ENCODE measurements at places on chromosomes 1 and 21.

DNA sequence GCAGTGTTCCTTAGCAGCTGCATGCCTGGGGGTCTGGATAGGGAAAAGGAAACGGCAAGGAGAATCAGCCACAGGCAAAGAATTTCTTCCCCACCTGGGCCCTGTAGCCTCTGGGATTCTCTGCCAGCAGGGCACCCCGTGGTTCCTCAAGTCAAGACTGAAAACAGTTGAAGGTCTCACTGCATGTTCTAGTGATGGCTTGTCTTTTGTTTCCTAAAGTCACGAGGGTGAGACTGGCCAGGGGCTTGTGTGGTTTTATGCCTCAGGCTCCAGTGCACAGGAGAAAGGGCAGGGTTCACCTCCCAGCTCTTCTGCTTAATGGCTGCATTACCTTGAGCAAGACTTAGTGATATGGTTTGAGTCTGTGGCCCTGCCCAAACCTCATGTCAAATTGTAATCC, 53.2 kb upstream of the B3GALT5 start:
- no peak for DNase-seq

DNA sequence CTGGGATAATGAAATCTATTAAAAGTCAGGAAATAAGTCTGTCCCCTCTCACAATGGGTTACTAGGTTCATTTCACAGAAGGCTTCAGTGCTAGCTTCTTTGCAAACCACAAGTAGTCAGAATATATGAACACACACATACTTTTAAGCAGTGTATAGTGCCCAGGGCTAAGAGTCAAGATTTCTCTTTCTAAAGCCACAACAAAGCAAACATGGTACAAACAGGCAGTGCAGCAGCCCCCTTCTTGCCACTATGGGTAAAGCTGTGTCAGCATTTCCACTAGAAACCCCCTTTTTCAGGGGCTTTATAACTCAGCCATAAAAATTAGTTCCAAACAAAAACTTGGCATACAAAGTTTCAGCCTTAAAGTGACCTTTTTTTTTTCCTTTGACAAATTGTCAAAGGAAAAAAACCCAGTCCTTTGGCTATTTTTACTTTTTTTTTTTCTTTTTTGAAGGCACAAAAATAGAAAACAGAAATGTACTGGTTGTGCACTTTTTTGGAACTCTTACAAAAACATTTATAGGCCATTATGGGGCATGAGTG, 315.4 kb downstream of the LMO4 start:
- no peak for DNase-seq

DNA sequence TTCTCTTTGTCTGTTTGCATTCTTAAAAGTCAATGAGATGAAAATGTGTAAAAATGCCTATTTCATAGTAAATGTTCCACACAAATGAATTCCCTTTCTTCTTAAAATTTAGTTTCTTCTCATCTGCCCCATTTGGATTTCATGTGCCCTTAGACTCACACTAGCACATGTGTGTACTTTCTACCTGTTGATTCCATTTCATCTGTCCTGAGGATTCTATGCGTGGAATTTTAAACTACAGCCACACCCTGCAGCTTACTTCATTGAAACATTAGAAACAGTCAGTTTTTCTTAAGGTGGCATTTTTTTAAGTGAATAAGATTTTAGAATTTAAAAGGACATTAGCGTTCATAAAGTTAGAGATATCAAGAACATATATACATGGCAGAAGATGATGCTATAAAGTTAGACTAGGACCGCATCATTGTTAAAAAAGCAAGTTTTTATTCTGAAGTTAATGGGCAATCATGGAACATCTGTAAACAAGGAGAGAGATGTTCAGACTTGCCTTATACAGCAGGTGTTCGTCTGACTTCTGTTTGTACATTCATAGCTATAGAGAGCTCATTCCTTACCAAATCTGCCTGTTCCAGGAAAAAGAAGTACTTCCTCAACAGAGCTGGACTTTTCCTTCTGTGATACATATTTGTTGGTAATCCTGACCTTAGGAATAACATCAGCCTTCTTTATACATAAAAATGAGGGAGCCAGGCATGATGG, 3.9 kb upstream of the TUT4 start:
- DNase-seq = no peak

GRCh38 chr1:234871039-234871709, 257.5 kb downstream of the TOMM20 start:
- no peak for DNase-seq

DNA sequence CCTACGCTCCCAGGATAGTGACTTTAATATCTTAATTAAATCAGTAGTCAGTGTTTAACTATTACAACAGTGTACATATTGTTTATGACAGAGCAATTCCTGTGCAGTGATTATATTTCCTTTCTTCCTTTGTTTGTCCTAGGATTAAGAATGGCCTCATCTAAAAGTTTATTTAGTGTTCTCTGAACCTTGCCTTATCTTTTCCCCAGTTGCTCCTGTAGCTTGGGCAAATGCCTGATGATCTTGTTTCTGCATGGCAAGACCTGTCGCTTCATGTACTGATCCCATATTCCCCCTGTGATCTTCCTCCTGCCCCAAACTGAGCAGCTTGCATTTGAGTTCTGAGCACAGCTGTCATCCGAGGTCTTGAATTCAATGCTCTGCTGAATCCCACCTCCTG, 69.1 kb upstream of the STUM start:
- peak; percentile 41 for DNase-seq

DNA sequence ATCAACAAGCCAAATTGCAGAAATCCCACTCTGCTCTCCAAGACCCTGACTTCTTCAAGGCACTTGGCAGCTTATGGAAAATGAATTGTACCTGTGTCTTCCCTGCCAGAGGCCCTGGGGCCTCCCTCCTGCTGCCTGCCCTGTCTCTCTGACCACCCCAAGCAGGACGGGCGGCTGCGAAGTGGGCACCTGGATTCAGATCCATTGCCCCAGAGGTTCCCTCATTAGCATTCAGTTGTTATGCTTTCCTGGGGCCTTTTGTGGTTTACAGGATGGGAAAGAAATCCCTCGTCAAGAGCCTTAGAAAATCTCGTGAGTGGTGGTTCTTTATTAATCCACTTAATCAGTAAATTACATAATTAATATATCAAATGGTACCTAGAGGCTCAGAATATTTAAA, 179.3 kb downstream of the TNR start:
- no peak for DNase-seq

GRCh38 chr1:228226956-228227791, 19.3 kb downstream of the OBSCN start:
- no peak for DNase-seq

- no peak for DNase-seq
Measured at GRCh38 chr1:115365738-115366137, 27.7 kb upstream of the NGF start.

DNA sequence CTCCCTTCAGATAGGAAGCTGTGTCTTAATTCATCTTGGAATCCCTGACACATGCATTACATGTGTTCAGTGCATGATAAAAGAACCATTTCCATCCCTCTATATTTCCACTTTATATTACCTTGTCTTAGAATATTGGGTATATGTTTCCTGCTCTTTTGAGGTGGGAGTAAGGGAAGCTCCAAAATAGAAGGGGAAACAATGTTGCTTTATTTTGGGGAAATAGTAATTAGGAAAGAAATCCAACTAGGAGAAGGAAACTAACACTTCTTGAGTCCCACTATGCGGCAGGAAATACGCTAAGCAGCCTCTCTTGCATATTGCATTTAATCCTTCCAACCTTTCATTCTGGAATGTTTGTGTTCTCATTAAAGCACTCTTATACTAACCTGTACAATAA, 89.4 kb upstream of the VAV3 start:
- no peak for DNase-seq

DNA sequence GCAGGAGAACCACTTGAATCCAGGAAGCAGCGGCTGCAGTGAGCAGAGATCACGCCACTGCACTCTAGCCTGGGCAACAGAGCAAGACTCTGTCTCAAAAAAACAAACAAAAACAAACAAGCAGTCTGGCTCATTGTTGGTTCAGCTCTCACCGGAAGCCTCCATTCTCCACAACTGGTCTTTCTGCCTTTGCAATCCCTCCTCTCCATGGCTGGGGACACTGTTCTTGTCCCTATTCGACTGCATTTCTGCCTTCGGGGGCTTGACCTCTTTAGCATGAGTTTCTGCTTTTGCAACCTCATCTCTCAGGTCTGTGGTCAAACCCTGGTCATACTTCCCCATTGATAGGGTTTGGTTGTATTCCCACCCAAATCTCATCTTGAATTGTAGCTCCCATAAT, 216.3 kb upstream of the NR5A2 start:
- DNase-seq = no peak

- no peak for DNase-seq
Measured at GRCh38 chr1:159746666-159747065, 32.3 kb upstream of the CRP start.

GRCh38 chr1:39981385-39981784, 26.4 kb downstream of the MFSD2A start:
- DNase-seq = no peak

DNA sequence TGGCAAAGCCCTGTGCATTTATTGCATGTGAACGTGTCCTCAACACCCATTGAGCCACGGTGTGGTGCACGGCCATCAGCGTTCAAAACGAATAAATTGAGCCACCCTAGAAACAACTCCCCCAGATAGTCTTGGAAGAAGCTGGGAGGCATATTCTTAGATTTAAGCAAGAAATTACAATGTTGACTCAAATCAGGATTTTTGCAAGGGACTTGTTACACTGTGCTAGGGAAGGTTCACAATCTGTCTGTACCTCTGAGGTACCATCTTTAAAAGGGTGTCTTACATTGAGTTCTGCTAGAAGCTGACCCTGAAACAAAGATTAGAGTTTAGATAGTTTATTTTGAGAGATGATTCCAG, 16.2 kb downstream of the CD247 start:
- no peak for DNase-seq

DNA sequence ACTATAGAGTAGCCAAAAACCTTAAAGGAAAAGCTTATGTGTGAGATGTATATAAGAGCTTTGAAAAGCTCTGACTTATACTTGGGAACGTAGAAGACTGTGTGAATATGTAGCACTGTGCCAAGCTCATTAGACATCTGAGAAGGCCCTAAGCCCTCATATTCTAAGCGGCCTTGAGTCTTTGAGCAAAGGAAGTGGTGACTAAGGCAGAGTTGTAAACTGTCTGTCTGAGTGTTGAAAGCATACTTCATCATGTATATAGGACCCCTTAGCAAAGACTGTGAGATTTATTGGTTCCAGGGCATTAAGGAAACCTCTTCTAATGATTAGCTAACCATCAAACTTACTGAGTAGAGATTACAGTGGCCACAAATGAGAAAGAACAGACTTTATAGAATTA, 153.3 kb upstream of the LYPLAL1 start:
- DNase-seq = no peak

DNA sequence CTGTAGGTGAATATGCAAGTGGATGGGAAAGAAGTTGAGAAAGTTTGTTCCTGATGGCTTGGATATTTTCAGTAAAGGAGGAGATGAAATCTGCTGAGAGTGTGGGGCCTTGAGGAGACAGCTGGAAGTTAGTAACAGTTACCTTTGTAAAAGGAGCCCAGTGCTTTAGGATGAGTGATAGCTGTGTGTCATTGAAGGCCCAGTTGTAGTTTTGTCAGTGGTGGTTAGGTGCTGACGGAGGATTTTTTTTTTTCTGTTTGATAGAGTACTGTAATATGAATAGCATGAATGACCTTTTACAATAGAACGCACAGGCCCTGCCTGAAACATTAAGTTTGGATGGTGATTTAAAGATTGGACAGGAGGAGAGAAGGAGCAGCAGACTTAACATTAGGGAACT, 33.3 kb downstream of the LRRC8D start:
- DNase-seq = no peak

DNA sequence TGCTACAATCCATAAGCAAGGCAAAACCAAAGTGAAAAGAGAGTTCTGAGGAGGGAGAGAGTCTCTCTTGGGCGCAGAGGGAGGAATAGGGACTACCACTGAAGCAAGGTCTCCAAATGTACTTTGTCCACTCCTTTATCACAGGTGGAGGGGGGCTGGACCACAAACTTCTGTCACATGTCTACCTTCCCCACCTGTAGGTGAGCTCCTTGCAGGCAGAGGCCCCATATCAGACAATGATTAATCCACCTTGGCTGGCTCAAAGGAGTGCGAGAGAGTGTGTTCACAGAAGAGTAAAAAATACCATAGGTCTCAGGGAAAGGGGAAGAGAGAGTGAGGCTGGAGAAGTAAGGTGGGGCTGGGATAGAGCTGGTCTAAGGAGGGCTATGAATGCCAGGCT, 4.5 kb downstream of the BEND5 start:
- DNase-seq = no peak

DNA sequence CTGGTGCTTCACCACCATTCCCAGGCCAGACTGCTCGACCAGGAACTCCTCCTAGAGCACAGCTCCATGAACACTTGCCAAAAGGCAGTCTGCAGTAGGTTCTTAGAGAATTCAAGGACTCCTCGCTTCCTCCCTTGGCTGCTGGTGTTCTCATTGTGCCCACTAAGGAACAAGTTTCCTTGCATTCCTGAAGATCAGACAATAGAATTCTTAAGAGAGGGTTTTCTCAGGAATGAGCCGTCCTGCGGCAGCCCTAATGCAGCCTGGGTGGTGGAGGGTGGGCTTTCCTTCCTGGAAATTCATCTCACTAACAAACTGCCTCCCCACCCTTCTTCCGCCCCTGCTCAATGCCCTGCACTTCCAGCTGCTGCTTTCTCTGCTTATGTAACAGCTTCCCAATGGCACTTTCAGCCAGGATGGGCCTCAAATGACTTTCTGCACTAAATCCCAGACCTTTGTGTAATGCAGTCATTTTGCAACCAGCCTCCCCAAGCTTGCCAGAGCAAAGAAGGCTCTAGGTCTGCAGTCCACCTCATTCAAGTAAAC, 287.9 kb downstream of the PLPP3 start:
- DNase-seq = no peak

DNA sequence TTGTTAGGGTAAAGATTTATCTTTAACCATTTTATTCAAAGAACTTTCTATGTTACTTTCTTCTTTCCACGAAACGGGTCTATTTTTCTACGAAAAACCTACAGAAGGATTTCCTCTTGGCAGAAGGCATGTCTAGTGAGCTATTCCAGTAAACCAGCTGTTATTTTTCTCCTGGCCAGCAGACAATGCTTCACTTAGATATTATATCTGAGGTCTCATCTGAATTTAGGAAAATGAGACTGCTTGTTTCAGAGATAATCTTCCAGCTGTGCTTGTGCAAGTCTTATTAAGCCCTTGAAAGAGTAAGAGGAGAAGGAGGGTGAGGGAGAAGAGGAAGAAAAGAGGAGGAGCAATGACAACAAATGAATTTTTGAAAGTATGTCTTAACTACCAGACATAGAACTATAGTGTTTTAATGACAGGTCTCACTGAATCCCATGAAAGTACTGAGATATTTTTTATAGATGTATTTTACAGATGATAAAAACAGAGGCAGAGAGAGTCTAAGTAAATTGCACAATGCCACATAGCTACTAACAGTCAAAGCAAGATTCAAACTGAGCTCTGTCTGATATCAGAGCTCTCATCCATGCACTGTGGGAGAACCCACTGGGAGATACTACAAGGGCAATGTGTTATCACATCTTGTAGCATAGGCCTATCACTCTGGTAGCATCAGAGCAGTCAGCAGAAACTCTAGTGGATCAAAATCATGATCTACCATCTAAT, 54.6 kb upstream of the SAMSN1 start:
- DNase-seq = no peak
